Fibroblast of skin of right quadriceps (primary cell): ENCODE measurements at places on chromosomes 12 and 14.

- no peak for DNase-seq
Measured at GRCh38 chr14:70514168-70515069, 20.4 kb downstream of the ADAM20 start.

DNA sequence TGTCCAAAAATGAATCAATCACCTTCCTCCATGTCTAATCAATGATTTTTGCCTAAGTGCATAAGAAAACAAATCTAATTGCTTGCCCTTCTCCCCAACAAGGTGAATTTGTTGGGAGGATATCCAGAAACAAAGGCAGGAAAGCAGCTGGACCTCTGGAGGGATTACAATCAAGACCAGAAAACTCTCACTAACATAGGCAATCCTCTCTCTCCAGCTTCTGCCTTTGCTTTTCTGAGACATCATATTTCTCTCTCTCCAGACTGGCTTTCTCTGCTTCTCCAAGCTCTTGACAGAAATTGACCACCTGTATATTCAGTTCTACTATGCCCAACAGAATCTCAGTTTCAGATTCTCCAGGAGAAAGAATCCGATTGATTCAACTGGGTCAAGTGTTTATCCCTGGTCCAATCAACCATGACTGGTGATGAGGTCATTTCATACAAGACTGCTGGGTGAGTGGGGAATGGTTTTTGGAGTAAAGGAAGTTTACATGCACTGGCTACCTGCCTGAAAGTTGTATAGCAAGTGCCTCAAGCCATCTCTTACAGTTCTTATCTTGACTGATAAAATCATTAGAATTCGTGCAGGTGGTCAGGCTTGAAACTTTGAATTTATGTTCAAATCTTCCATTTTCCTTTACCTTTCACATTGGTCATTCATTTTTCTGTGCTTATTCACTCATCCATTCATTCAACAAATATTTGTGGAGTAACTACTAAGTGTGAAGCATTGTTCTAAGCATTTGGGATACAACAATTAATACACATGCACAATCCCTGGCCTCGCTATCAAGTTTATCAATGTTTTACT lies 22.2 kb upstream of the CFAP54 start:
- no peak for DNase-seq

GRCh38 chr12:83158613-83159207 lies 472.0 kb downstream of the TMTC2 start:
- DNase-seq: no peak

GRCh38 chr12:26182377-26182776 lies 13.0 kb upstream of the SSPN start:
- no peak for DNase-seq

DNA sequence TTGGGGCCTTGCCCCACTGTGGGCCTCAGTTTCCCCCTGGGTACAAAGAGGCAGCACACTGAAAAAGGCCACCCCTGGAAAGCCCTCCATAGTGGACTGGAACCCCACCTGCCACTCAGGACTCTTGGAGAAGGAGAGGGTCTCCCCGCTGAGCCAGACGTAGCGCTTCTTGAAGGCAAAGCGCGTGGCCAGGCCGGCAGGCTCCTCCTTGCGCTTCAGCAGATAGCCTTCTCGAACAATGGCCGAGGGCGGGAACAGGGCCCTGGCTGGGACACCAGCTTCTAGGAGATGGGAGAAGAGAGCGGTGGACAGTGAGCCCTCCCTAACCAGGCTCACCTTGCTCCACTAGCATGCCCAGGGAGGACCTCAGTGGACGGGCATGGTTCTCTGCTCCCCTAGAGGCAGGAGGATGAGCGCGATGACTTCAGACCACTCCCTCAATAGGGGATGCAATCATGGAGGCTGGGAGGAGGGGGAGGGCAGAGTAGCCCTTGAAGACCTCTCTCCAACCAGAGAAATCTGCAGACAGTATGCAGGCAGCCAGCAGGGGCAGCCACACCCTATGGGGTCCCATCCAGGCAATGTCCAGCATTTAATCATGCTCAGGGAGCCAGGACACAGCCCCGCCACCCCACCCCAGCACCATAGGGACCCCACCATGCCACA lies 29.8 kb downstream of the RASAL1 start:
- no peak for DNase-seq

DNA sequence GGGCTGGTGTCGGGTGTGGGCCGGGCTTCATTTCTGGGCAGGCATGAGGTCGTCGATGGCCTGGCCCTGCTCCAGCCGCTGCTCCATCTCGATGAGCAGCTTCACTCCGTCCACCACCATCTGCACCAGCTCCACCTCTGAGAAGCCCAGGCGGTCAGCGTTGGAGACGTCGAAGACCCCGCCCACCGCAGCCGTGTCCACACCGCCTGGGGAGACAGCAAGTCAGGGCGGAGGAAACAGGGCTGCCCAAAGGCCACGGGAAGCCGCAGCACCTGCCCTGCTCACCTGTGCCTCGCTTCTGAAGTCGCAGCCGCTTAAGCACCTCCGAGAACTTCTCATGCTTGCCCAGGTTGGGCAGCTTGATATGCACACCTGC lies 2.8 kb downstream of the CKB start:
- no peak for DNase-seq

DNA sequence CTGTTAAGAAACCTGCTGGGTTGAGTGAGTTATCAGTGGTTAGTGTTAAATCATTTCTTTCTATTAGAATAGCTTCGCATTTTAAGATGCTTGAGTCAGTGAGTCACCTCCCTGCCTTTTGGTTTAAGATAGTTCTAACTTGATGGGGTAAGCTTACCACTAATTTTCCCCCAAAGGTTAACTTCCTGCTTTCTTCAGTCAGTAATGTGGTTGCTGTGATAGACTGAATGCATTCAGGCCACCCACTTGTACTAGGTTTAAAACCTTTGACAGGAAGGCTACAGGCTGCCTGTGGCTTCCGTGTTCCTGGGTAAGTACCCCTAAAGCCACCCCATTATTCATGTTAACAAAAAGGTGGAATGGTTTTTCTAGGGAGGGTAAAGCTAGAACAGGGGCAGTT lies 25.3 kb downstream of the CLEC2A start:
- no peak for DNase-seq
